NCI-H510A treated with DMSO at 0.1 percent for 48 hours (cell line): ENCODE measurements at places on chromosomes 3 and 15.

DNA sequence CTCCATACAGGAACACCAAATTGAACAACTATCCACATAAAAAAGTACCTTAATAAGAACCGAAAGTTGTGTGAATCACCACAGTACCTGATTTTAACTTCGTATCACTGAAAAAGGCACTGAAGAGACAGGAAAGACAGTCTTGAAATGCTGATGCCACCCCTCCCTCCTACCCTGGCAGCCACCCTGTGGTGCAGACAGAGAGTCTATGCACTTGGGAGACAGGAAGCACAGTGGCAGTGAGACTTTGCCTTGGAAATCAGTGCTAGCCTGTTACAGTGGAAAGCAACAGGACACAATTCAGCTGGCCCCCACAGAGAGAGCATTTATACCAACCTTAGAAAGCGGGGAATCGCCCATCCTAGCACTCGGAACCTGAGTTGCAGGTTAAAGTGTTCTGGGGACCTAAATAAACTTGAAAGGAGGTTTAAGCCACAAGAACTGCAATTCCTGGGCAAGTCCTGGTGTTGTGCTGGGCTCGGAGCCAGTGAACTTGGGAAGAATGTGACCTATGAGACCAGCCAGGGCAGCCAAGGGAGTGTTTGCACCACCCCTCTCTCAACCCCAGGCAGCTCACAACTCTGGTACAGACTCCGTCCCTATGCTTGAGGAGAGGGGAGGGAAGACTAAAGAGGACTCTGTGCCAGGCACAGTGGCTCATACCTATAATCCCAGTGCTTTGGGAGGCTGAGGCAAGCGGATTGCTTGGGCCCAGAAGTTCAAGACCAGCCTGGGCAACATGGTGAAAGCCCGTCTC is 240.1 kb downstream of the ISL2 start:
- no peak for DNase-seq

- DNase-seq = no peak
These were observed 20.8 kb downstream of the FEM1B start for GRCh38 chr15:68298336-68298735.

- no peak for DNase-seq
These were observed 34.0 kb upstream of the CILP start for GRCh38 chr15:65245096-65245856.

- DNase-seq = no peak
These were observed 57.2 kb upstream of the FBN1 start for GRCh38 chr15:48702569-48703236.

GRCh38 chr3:55218577-55218976 is 268.5 kb downstream of the WNT5A start:
- no peak for DNase-seq

DNA sequence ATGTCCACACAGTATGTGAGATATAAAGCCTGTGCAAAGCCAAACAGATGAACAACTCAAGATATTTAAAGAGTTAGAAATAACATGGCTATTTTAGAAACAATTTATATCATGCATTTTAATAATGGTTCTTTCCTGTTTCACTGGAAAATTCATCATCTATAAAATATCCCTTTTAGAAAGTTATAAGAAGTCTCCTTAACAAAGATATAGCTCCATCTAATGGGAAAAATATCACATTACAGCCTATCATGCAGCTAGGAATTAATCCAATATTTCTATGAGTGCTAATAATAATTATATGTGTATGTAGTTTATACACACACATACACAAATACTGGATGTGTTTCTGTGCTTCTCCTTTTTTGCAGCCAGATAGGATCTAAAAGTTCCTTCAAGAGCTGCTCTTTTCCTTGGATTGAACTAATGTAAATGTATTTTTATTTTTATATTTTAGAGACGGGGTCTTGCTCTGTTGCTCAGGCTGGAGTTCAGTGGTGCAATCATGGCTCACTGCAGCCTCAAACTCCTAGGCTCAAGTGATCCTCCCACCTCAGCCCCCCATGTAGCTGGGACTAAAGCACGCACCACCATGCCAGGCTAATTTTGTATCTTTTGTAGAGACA is 21.6 kb downstream of the RPL22L1 start:
- DNase-seq = peak; percentile 36

DNA sequence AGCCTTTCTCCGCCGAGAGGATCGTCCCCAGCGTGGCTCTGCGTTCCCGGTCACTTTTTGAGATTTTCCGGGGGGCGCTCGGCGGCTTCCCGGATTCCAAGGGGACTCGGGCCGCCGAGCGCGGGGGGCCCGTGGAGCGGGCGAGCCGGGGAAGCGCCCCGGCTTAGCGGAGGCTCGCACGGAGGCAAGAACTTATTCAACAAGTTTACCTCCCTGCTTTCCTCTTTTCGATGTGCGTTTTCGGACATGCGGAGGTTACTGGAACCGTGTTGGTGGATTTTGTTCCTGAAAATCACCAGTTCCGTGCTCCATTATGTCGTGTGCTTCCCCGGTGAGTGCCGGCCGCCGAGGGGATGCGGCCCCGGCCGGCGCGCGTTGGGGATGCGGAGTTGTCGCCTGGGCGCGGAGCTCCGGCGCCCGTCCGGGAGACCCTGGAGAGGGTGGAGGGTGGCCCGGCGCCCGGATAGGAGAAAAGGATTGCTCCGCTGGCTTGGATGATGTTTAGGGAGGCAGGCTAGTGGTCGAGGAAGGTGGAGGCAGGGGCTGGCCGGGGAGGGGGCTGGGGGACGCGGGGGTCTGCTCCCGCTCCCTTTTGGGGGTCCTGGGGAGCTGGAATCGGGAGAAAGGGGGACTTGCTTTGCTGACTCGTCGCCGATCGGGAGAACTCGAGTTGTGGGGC is 810 bp downstream of the PTPRG start:
- no peak for DNase-seq

DNA sequence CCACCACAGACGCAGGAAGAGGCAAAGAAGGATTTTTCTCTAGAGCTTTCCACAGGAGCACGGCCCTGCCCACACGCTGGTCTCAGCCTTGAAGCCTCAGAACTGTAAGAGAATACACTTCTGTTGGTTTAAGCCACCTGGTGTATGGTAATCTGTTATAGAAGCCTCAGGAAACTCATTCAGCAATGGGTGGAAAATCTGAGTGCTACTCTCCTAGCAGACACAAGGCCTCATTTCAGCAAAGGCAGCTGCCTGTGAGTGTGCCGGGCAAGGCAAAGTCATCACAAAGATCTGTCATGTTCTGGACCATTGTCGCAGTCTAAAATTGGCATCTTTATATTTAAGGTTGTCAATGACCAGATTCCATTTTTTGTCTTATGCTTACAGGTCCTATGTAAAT is 31.0 kb downstream of the ATP10A start:
- no peak for DNase-seq

- no peak for DNase-seq
These were observed 47.6 kb downstream of the TXNRD3 start for GRCh38 chr3:126607214-126607908.

DNA sequence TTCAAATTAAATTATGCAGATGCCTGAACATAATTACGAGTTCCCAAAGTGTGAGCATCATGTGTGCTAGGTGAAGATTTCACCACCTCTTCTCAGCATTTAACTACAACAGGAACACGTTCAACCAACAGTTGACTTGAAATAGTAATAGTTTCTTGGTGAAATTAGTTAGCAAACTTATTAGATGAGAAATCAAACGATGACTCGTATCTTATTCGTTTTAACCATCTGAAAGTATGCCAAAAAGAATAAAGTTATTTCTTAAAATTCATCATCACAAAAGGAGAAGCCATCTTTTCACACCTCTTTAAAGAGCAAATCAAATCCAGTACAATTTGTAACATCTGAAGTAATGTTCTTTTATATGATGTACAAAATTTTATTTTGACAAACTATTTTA is 2.3 kb downstream of the BNC1 start:
- DNase-seq = no peak

GRCh38 chr15:82556315-82557035 is 16.2 kb upstream of the RPS17 start:
- no peak for DNase-seq

DNA sequence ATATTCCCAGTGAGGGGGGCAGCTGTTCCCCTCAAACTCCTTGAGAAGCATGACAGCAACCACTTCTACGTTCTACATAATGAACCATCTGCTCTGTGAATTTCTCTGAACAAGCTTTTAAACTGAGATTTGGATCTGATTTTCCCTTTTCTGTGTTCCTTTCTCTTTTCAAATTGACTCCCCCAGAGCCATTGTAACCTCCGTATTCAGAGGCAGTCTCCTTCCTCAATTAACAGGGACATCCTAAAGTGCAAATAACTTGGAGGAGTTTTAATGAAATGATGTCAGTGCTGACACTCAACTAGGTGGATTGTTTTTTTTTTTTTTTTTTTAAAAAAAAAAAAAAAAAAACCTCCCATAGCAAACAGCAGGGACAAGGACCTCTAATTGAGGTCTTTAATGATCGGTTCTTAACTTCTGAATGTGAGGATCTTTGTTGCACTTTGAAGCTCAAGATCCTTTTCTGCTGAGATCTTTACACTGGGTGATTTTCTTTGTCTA is 48.8 kb downstream of the ADAMTS9 start:
- no peak for DNase-seq

- DNase-seq = no peak
These were observed 77.5 kb downstream of the TLE3 start for GRCh38 chr15:70020229-70020628.

DNA sequence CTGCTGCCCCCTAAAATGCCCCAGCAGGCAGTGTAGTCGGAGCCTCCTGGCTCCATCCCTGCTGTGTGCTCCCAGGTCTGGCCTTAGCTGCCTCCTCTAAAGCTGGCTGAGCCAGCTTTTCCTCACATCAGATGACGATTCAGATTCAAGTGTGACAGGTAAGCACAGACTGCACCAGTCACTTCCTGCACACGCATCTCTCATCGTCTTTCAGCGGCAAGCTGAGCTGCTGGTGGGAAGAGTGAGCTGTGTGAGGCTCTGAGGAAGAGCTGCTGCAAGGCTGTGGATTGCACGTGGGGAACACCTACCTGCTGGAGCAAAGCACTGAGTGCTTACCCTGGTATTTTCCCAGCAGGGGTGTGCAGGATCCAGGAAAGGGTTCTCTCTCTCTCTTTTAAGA is 88.4 kb upstream of the RPL32 start:
- DNase-seq = peak; percentile 39

DNA sequence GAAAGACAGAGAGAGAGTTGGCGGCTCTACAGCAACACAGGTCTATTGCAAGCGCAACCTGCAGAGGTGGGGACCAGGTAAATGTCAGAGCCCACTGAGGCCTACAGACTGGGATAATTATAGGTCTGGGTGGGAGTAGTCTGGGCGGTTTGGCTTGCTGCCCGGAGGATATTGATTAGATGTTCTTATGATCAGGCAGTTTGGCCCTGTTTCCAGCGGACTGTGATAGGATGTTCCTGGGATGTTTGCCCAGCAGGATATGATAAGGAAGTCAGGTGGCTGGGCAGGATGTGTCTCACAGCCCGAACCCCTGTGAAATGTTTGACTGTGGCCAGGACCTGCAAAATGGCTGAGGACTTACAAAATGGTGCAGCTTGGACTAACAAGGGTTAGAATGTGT is 364.9 kb downstream of the NAALADL2 start:
- no peak for DNase-seq

DNA sequence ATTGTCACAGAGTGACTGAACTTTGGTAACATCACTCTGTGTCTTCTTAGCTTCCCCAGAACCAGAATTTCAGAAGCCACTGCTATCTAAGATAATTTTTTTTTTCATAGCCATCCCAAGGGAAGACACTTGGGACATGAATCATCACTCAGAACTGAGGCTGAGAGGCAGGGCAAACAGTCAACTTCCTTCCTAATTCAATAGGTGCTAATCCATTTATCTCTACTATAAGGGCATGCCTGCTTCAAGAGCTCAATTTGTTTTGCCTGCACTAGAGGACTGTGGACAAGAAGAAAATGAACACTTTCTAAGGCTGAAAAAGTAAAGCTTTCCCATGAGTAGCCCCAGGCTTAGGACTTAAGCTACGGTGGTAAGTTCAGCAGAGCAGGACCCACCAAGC is 56.7 kb upstream of the MYRIP start:
- DNase-seq = no peak

DNA sequence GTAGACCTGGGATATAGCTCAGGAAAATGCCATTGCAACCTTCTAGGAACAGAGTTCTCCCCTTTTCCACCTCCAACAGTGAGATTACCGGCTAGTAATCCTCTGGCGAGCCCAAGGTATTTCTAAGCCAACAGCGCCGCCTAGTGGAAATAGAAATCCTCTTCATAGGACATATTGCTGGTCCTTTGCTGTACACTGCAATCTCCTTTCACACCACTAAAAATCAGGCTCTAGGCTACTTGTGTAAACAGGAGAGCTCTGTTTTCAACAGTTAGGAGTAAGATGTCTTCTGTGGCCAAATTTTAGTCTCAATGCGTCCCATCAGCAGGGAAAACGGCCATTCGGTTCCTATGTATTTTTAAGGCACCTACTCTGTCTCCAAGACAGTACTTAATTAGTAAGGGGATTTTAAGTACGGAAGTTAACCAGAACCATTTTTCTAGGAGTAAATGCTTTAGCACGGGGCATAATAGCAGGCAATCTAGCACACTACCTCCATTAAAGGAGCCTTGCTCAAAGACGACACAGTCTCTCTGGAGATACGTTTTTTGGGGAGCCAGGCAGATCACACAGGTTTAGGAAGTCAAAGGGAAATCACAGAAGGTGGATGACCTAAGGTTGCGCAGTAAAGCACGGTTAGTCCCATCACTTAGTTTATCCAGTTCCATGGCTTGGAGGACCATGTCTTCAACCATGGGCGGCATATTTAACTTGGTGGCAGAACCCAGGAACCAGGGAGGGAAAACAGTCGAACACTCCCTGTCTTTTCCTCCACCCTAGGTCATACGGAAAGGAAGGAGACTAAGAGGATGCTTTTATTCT is 43.8 kb downstream of the NCEH1 start:
- DNase-seq = peak; percentile 76

- DNase-seq = no peak
These were observed 684.2 kb upstream of the CFAP20DC start for GRCh38 chr3:59734061-59734460.

DNA sequence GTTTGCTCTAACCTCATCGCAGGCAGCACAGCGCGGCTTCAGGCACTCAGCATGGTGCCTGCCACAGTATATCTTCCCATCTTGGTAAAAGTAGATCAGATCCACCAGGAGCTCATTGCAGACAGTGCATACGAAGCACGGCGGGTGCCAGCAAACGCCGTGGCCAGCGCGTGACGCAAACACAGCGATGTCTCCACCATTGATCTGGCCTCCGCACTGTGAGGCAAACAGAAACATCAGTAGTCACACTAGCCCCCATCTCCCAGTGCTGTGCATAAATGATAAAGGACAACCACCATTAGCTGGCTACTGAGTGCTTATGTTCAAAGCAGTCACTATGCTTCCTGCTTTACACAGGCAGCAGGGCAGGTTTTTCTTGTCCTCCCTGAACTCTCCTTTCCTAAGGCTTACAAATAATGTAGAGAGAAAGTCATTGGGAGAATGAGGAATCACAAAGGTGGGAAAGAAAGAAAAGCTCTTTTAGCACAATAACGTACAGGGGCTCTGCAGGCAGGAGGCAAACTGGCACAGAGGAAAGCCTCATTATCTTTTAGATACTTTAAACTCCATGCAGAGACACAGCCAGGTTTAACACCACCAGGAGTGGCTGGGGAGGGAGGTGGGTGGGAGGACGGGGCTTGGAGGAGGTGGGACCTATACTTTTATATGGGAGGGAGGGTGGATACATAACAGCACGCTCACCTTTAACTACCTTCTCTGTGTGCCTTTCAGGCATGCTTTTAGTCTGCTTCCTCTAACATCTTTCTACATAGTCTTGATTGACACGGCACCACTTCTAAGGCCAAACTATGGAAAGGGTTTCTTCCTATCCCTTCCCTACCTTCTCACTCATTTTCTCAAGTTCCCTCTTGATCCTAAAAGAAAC is 67.9 kb downstream of the PRICKLE2 start:
- peak; percentile 60 for DNase-seq
